BJ (cell line): ENCODE measurements at places on chromosomes 13 and 19. TPM values are rescaled to one million over a fixed set of nuclear protein-coding genes. Genes with fewer than 3 reads are reported as not detected.

The ZNF490 gene
- polyA plus RNA-seq = 1.6 and 3.7 TPM in 2 replicates

The INAFM1 gene
- polyA plus RNA-seq = 2.2 and 2.9 TPM in 2 replicates

The TINCR gene
- polyA plus RNA-seq = 0.07 and 0.23 TPM in 2 replicates

The GJA3 gene
- 0.05 and 0.13 TPM in 2 replicates for polyA plus RNA-seq

The PEX11G gene
- polyA plus RNA-seq = 1.9 and 3.8 TPM in 2 replicates

The C13orf46 gene
- 0.58 and 0.65 TPM in 2 replicates for polyA plus RNA-seq

The DIRAS1 gene
- polyA plus RNA-seq = 11.1 and 21.4 TPM in 2 replicates

The MISP3 gene
- polyA plus RNA-seq = 0.39 and 0.58 TPM in 2 replicates

The ERICH4 gene
- not detected in 2 replicates for polyA plus RNA-seq

The NANOS3 gene
- polyA plus RNA-seq = 0.20 and 0.55 TPM in 2 replicates

The KIR2DL1 gene
- polyA plus RNA-seq = not detected in 2 replicates

The ONECUT3 gene
- not detected in 2 replicates for polyA plus RNA-seq

The TSEN34 gene
- 36.2 and 53.9 TPM in 2 replicates for polyA plus RNA-seq

The CGB2 gene
- not detected in 2 replicates for polyA plus RNA-seq

The ZNF628 gene
- polyA plus RNA-seq = 0.36 and 0.48 TPM in 2 replicates

The PRODH2 gene
- polyA plus RNA-seq = not detected in 2 replicates

The KLK6 gene
- not detected in 2 replicates for polyA plus RNA-seq

The VAV1 gene
- polyA plus RNA-seq = not detected in 2 replicates

The KLK3 gene
- not detected in 2 replicates for polyA plus RNA-seq

The SHC2 gene
- 1.3 and 3.4 TPM in 2 replicates for polyA plus RNA-seq

The SMIM24 gene
- polyA plus RNA-seq = 0.12 and 0.20 TPM in 2 replicates

The ZNF562 gene
- 6.3 and 14.1 TPM in 2 replicates for polyA plus RNA-seq

The ZNF699 gene
- polyA plus RNA-seq = 2.1 and 3.4 TPM in 2 replicates

The ELSPBP1 gene
- polyA plus RNA-seq = not detected in 2 replicates

The PTGER1 gene
- 0.63 and 1.0 TPM in 2 replicates for polyA plus RNA-seq

The ZNF446 gene
- polyA plus RNA-seq = 5.0 and 8.2 TPM in 2 replicates

The ATCAY gene
- 0.01 TPM in 1 of 2 replicates, not detected in the other for polyA plus RNA-seq

The ZNF543 gene
- polyA plus RNA-seq = 1.7 and 2.1 TPM in 2 replicates

The ATXN8OS gene
- polyA plus RNA-seq = not detected in 2 replicates
